NCI-H2081 treated with DMSO at 0.1 percent for 48 hours (cell line): ENCODE measurements at places on chromosomes 12 and 14.

DNA sequence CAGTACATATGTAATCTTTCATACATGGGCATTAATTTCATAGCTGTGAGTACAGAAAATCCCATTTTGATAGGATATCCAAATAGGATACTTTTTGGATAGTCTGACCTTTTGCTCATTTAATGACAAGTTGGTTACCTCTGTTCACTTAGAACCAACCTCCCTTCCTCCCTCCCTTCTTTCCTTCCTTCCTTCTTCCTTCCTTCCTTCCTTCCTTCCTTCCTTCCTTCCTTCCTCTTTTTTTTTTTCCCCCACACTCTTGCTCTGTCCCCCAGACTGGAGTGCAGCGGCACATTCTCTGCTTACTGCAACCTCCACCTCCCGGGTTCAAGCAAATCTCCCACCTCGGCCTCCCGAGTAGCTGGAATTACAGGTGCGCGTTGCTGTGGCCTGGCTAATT is 162.9 kb downstream of the FUT8 start:
- no peak for DNase-seq

DNA sequence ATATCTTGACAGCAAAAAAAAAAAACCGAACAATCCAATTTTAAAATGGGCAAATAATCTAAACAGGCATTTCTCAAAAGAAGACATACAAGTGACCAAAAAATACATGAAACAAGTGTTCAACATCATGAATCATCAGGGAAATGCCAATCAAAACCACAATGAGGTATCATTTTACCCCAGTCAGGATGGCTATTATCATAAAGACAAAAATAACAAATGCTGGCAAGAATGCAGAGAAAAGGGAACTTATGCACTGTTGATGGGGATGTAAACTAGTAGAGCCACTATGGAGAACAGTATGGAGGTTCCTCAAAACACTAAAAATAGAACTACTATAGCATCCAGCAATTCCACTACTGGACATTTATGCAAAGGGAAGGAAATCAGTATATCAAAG is 448.2 kb downstream of the RGS6 start:
- no peak for DNase-seq

- no peak for DNase-seq
These were observed 231.9 kb downstream of the BCL11B start for GRCh38 chr14:99040052-99040451.

DNA sequence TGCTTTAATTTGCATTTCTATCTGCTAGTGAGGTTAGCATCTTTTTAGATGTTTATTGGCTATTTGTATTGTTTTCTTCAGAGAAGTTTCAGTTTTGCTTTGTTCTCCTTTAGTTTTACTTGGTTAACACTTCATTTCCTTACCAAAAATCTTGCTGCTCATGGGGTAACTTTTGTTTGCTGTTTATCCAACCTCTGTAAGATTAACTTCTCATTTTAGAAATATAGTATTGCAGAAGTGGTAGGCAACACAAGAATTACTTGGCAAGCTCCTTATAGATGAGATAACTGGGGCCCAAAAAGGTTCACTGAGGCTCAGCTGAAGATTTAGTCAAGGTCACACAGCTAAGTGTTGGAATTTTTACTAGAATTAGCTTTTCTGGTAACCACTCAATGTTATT is 40.5 kb downstream of the ALKBH1 start:
- no peak for DNase-seq

GRCh38 chr12:104454997-104455396 is 1.8 kb upstream of the CHST11 start:
- no peak for DNase-seq

DNA sequence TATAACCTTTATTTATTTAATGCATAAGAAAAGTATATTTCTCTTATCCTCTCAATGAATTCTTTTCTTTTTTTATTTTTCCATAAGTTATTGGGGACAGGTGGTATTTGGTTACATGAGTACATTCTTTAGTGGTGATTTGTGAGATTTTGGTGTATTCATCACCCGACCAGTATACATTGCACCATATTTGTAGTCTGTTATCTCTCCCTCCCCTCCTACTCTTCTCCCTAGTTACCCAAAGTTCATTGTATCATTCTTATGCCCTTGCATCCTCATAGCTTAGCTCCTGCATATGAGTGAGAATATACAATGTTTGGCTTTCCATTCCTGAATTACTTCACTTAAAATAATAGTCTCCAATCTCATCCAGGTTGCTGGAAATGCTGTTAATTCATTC is 1900.0 kb upstream of the SEL1L start:
- no peak for DNase-seq

GRCh38 chr12:74918291-74918690 is 291.3 kb downstream of the KCNC2 start:
- DNase-seq: no peak

DNA sequence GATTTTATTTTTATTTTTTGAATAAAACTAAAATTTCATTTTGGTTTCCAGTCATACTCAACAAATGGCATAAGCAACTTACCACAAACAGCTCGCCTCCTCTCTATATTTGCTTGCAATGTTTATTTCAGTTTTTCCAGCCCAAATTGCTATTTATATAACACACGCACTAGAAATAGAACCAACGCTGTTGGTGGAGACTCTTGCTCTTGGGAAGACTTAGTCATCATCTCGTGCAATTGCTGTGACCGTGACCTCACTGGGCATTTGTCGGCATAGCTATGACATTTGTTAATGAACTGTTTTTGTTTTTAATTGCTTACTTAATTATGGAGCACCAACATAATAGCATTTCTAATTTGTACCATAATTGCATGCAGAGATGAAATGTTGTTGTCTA is 153.1 kb upstream of the OTX2 start:
- DNase-seq: no peak

- DNase-seq: no peak
These were observed 254.3 kb downstream of the RGS6 start for GRCh38 chr14:72186523-72186922.

- no peak for DNase-seq
These were observed 2.2 kb upstream of the KCNH3 start for GRCh38 chr12:49536526-49537071.
